Motor neuron (in vitro differentiated cells): ENCODE measurements at places on chromosomes 2 and 18. TPM values are rescaled to one million over a fixed set of nuclear protein-coding genes. Genes with fewer than 3 reads are reported as not detected.

UNC80 gene
- total RNA-seq, result 13.3 and 14.5 TPM in 2 replicates

DNA sequence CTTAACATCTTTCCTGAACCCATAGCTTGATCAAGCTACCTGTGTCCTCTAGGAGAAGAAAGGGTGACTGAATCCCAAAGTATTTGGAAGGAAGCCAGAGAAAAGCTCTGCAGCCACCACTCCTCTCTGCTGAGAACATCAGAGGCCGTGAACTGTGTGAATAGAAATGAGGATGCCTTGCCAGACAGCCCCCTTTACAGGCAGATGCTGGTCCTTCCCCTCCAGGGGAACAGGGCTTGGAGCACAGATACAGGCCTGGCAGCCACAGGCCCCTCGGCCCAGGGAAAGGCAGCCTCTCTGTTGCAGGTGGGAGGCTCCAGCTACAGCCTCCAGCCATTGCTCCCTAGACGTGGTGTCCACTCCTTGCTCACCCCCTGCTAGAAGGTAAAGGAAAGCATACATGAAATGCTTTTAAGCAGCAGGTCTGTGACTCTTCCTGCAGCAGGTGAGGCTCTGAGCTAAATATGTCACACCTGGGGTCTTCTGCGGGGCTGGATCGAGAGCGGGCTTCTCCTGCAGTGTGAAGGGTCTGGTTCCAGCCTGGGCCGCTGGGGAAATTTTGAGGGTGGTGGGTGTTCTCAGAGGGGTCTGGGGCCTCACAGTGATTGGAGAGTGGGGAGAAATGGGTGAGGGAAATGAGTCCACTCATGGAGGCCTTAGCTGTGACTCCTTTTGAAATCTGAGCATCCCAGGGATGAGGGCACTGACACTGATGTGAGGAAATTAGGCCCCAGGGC lies 234.0 kb downstream of the KLHL29 start:
- ATAC-seq, result peak; percentile 20

GRCh38 chr18:58297198-58297597 lies 253.2 kb downstream of the NEDD4L start:
- ATAC-seq, result no peak

DNA sequence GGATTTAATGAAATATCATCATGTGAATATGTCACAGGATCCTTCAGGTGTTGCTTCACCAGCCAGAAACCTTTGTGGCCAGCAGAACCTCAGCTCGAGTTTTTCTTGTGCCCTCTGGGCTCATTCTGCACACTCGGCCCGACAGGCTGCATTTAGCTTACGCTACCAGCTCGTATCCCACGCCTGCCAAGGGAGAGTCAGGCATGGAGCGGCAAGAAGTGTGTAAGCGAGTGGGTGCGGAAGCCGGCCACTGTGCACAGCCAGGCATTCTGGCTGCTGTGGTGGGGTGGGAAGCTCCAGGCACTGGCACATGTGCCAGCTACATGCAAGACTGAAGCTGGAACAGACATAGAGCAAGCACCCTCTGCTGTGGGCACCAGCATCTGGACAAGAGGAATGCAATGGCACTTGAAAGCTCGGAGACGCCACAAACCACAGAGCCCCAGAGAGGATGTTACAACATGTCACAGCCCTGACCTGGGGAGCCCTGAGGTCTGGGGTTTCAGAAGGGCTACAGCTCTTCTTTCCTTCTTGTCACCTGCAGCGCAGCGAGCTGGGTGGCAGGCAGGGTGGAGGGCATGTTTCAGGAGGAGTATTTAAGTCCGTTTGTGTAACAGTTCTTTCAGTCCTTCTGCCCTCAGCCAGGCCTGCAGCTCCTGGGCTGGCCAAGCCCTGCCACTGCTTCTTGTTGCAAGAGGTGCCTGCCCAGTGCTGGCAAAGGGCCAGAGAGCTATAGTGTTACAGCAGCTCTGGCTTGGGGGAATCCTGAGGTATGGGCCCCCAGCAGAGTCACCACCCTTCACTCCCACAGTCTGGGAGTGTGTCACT lies 257.3 kb upstream of the HNMT start:
- peak; percentile 70 for ATAC-seq

GRCh38 chr2:79292958-79293315 lies 133.4 kb upstream of the REG3A start:
- ATAC-seq, result no peak

ERICH2 gene
- 8.9 and 11.7 TPM in 2 replicates for total RNA-seq
